Esophagus muscularis mucosa (tissue), 4 donors: ENCODE measurements at places on chromosomes 2 and 18.

DNA sequence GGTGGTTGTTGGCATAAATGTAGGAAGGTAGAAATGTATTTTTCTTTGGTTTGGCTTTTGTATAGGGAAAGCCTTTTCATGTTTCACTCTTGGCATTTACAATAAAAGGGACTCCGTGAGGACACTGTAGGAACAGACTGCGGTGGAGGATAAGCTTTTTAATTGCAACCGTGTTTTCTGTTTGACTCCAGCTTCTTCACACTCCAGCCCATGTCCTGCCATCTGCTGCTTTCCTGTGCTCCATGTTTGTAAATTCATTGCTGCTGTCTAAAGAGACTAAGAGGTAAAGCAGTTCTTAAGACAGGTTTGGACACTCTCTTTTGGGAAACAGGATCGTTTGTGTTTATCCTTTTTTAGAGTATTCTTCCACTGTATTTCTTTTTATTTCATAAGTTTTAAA, 33.3 kb downstream of the WDR75 start:
- no peak for DNase-seq

GRCh38 chr2:196086517-196087368, 18.1 kb upstream of the DNAH7 start:
- no peak for DNase-seq

DNA sequence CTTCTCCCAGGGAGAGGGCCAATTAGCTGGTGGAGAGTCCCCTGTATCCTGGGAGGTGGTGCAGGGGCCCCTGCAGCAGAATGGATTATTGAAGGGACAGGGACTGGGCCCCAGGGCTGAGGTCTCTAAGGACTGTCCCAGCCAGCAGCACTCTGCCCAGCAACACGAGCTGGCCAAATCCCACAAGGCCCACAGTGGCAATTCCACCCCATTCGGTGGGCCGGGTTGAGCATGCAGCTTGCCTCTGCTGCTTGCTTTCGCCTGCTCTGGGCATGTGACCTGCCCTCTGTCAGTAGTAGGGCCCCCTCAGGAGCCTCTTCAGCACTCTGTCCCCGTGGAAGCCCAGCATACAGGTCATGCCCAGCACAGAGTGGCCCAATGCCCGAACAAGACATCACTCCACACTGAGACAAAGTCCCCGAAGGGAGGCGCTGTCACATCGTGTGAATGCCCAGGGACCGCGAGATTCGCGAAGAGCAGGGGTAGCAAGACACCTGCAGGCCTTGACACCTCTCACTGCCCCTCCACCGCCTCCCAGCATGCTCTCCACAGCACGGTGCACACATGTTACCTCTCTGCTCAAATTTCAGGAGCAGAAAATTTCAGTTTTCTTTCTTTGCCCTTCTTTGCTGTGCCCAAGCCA, 65.4 kb downstream of the CRACDL start:
- peak; percentile 82 for DNase-seq

- no peak for DNase-seq
Observed at GRCh38 chr2:127415593-127416505, 2.4 kb upstream of the PROC start.

DNA sequence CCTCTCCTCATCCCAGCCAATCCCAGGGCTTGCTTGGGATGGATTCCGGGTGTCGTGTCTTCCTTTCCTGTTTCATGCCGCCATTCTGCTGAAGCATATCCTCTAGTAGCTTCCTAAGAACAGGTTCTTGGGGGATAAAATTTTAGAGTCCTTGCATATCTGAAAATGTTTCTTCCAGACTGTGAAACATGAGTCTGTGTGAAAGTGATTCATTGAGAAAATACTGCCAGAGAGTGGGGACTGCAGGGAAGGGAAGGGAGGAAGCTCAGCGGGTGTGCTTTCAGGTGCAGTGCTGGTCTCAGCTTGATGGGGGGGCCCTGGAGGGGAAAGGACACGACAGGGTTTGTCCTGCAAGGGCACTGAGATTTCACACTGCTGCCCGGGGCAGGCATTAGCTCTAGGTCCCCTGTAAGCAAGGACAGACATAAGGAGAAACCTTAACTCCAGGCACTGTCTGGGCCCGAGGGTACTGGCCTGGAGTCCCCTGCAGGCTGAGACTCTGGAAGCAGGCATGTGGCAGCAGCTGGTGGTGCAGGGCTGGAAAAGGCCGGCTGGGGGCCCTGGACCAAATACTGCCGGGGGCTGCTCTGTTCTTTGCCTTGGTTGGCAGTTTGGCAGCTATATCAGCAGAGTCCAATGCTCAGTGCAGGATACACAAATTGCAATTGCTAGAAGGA, 97.6 kb upstream of the HS6ST1 start:
- DNase-seq, result peak; percentile 39

DNA sequence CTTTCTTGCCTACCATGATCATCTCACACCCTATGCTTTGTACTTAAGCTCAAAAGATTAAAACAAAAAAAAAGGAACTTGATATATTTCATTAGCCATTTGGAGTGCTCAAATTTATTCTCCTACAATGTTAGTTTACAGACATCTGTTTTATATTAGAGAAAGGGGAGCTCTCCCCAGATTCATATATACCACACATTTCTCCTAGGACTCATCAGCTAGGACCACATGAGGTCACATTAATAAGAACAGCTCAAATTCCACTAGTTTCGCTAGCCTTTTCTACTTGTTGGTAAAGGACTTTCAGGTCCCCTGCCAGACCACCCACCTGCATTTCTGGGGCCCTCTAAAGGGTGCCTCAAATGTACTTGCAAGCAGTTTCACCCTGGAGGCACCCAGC, 151.2 kb upstream of the MMADHC start:
- DNase-seq, result no peak

GRCh38 chr2:97747285-97747684, 33.9 kb downstream of the ZAP70 start:
- DNase-seq, result no peak

- DNase-seq, result no peak
Observed at GRCh38 chr2:76867854-76868253, 654.3 kb downstream of the LRRTM4 start.

DNA sequence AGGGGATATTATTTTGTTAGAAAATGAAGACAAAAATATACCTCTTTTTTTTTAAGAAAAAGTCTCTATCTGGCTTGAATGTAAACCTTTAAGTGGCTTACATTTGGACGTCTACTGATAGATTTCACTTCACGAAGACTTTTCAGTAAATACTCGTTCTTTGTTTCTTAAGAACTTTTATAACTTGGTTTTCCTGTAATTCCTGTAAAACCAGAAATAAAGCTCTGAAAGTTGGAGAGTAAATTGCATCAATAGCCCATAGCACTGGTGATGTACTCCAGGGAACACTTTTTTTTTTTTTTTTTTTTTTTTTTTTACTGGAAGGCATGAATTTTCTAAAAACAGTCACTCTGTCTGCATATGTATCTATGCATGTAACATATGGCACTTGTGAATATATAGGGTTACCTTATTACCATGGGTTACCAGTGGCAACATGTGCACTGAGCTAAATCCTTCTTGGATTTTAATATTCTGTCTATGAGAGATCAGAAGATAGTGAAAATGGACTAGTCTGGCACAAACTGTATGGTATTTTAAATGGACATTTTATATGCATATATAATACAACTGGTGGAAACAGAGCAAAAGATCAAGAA, 309.2 kb upstream of the TCF4 start:
- no peak for DNase-seq

GRCh38 chr2:201261471-201261870, 1.1 kb downstream of the CASP8 start:
- DNase-seq, result peak; percentile 89

GRCh38 chr18:25102662-25103061, 249.3 kb downstream of the ZNF521 start:
- DNase-seq, result no peak

- DNase-seq, result peak; percentile 91
Observed at GRCh38 chr2:113755835-113756354, 547 bp downstream of the SLC35F5 start.

DNA sequence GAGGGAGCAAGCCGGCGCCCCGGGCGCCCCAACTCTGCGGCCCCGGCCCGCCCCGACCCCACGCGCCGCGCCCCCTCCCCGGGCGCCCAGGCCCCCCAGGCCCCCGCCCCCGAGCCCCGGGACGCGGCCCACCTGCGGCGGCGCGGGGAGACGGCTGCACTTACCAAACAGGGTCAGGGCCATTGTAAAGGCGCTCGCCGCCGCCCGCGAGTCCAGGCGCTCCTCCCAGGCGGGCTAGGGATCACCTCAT, 526 bp downstream of the CHN1 start:
- DNase-seq, result no peak

- no peak for DNase-seq
Observed at GRCh38 chr2:219744600-219744999, 117.2 kb downstream of the SLC4A3 start.

DNA sequence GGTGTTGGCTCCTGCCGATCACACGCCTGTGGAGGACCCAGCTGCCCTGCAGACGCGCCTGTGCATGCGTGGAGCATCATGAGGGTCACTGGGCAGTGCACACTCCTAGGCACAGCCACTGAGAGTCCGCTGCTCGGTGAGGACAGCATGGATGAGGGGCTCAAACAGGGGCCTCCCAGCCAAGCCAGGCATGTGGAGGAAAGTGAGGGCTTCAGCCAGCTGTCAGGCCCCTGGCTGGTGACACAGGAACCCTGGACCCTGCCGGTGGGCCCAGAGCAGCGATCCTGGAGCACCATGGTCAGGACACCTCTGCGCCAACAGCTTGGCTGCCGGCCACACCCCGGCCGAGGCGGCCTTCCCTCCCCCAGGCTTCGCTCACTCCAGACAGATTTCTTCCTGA, 171.2 kb downstream of the RTP5 start:
- DNase-seq, result no peak

DNA sequence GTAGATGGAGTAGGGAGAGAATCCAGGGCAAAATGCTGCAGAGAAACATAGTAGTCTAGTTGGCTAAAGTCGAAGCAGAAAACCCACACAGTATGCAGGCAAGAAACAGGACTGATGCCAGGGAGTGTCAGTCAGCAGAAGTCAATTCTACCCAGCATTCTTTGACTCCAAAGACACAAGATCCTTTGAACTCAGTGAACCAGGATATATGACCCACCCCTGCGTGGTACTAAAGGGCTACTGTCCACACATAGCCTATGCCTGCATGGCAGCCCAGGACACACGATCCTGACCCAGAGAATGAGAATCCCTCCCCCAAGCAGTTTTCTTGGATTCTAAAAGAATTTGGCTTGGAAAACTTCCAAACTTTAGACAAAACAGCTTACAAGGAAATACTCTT, 42.5 kb downstream of the ALK start:
- DNase-seq, result peak; percentile 72

DNA sequence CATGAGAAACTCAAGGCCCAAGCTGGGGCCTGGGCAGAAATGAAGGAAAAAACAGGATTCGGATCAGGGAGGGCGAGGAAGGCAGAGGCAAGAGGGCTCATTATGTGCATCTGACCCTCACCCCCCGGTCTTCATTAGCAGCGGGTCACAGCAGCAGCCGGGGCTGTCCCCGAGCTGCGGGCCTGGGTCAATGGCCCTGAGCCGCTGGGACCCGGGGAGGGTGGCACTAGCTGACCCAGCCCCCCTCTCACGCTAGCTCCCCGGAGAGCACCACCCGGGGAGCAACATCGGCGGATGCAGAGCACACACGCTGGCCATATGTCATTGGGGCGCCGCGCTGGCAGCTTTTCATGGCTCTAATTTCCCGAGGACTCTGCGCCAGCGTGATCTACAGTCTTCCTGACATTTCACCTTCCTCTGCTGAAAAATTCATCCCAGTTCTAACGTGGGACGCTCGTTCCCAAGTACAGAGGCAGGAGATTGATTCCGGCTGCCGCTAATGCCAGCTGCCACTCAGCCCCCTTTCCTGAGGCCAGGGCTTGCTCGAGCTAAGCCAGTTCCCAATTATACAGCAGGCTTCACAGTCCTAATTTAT, 63.7 kb downstream of the EIPR1 start:
- DNase-seq, result no peak

- peak; percentile 88 for DNase-seq
Observed at GRCh38 chr18:9673296-9674251, 34.5 kb upstream of the RAB31 start.

GRCh38 chr18:12837747-12838146, 46.3 kb downstream of the PTPN2 start:
- DNase-seq, result no peak
